ENCODE measurements at places on chromosomes 11 and 22.
A peak's percentile ranks its signal among the peaks of the same experiment; 100 is the strongest.

GRCh38 chr11:60914633-60915247 lies 782 bp downstream of the TMEM109 start:
- no peak for DNase-seq

- no peak for DNase-seq
These were observed 13.7 kb upstream of the LIN7C start for GRCh38 chr11:27520226-27520625.

- DNase-seq: no peak
These were observed 68.6 kb downstream of the CDKN1C start for GRCh38 chr11:2816941-2817421.

DNA sequence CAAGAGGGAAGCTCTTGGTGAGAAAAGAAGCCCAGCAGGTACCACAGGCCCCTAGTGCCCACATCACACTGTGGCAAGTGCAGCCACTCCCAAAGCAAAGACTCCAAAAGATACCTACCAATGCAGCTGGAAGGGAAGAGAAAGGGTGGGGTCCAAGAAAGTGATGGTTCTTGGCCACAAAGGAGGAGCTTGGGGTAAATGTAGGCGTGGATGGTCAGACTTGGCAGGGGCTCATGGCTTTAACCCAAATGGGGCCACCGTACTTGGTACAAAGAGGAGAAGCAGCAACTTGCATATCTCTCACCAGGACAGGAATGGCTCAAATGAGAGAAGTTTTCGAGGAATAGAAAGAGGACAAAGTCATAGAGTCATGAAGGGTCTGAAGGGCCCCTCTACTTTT lies 4.8 kb downstream of the MAP3K11 start:
- no peak for DNase-seq

GRCh38 chr22:33848251-33848650 lies 72.0 kb downstream of the LARGE1 start:
- DNase-seq: no peak

GRCh38 chr11:691710-692590 lies 3.1 kb downstream of the DEAF1 start:
- no peak for DNase-seq

DNA sequence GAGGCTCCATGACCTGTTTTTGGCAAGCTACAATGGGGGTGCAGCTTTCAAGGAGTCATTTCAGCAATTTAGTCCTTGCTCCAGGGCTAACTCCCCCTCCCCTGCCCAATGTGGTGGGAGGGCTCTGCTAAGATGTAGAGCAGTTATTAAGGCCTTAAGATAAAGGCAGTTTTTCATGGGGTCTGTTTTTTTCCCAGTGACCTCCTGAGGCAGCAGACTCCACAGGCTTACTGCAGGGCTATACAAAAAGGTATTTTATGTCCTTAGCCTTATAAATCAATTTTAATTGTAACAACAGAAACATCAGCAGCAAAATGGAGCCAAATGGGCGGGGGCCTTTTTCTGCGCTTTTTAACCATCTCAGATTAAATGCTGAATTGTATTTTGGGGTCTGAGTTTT lies 192.3 kb downstream of the KIRREL3 start:
- no peak for DNase-seq

DNA sequence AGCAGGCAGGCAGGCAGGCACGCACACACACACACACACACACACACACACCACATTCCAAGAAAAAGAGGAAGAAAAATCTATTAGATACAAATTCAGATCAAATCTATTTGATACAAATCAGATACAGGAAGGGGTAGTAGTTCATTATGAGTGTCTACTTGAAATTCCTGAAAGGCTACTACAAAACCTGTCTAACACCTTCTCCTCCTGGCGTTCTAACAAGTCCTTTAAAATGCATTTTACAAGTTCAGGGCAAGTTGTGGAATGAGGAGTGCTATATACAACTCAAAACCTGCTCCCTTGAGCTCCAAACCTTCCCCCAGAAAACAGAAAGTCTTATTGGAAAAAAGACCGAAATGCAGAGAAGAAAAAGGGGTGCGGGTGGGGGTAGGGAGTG lies 476 bp downstream of the ARHGAP32 start:
- DNase-seq: no peak

GRCh38 chr22:44956840-44957767 lies 52.7 kb downstream of the PHF21B start:
- DNase-seq: no peak

DNA sequence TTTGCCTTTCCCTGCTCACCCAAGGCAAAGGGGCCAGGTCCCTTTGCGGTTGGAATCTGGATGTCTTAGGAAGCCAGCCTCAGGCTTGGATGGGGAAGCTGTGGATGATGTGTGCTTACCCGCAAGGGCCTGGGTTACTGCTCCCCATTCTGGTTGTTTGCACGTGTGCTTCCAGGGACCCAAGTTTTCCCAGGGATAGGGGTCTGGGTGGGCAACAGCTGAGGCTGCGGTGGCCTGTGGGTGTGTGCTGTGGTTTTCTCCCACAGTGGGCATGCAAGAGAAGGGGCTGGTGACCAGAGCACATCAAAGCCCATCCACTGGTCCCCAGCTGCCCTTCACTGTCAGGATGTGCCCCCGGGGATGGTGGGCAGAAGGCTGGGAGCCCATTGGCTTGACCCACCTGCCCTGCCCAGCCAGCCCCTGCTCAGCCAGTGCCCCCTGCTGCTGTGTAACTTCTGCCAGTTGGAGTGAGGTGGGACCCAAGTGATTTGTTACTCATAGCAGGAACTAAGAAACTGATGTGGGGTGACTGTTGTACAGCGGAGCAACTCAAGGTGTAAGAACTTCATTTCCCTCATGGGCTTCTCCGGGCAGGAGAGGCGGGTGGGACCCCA lies 3.3 kb downstream of the CAPN5 start:
- DNase-seq: no peak

GRCh38 chr11:124172599-124172998 lies 10.5 kb upstream of the OR10D3 start:
- no peak for DNase-seq

DNA sequence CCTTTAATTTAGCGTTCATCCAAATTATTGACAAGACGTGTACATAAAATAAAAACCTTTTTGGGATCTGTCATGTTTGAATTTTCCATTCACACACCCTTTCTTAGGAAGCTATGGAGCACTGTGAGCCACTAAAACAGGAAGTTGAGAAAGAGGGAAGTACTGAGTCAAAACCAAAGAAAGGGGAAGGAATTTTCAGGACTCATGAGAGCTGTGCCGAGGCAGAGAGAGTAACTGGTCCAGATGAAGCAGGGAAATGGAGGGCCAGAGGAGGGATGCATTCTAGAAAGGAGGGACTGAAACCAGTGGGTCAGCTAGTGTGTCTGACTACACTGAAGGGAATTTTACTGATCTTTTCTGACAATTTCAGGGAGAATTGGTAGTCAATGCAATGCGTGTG lies 24.9 kb downstream of the APLP2 start:
- DNase-seq: no peak

GRCh38 chr22:24435861-24436371 lies 8.5 kb downstream of the ADORA2A start:
- DNase-seq: no peak

GRCh38 chr11:35764417-35764816 lies 101.8 kb downstream of the TRIM44 start:
- no peak for DNase-seq

GRCh38 chr11:25615069-25615468 lies 716.9 kb upstream of the ANO3 start:
- DNase-seq: no peak

- DNase-seq: no peak
These were observed 10.2 kb downstream of the CKAP5 start for GRCh38 chr11:46835897-46836296.

DNA sequence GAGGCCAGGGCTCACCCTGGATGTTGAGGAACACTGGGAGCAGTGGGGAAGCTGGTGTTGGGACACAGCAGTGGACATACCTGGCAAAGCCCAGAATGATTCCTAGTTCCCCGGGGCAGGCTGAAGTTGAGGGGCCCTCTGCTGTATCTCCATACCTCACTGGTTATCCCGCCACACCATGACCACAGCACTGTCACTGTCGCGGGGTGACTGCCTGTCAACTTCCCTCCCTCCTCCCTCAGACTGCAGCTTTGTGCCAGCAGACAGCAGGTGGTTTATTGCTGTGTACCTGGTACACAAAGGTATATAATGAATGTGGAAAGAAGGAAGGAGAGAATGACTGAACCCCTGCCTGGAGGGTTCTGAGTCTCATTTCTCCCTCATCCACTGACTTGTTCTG lies 318.7 kb downstream of the TMEM135 start:
- no peak for DNase-seq

DNA sequence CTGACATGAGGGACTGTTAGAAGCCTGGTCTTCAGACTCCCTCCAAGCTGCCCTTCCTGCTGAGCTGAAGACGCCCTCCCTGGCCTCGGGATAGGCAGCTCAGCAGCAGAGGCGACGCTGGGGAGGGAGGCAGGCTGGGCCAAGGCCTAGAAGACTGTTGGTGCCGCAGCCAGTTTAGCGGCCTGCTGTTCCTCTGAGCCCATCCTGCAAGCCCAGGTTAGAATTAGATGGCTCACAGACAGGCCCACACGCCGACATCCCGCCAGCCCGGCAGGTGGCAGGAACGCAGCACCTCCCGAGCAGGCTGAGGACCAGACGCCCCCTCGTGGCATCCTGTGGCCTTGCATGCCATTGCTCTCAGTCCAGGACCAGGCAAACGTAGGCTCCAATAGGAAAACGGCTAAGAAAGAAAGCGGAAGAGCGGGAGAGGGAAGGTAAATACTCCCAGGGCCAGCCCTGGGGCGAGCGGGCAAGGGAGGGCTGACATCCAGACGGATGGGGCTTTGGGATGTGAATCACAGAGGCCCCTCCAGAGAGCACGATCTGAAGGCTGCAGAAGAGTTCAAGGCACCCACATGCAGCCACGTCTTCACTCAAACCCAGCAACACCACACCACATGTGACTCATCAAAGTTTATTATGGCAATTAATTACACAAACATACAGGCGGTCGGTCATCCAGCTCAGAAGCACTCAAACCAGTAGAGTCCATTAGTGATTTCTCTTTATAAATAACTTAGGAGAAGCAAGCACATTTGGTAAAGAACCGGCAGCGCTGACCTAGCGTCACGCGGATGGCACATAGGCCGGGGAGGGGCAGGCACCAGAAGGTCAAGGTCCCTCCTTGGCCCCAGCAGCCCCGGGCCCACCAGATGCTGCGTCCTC lies 27.6 kb downstream of the CD5 start:
- peak; percentile 91 for DNase-seq

DNA sequence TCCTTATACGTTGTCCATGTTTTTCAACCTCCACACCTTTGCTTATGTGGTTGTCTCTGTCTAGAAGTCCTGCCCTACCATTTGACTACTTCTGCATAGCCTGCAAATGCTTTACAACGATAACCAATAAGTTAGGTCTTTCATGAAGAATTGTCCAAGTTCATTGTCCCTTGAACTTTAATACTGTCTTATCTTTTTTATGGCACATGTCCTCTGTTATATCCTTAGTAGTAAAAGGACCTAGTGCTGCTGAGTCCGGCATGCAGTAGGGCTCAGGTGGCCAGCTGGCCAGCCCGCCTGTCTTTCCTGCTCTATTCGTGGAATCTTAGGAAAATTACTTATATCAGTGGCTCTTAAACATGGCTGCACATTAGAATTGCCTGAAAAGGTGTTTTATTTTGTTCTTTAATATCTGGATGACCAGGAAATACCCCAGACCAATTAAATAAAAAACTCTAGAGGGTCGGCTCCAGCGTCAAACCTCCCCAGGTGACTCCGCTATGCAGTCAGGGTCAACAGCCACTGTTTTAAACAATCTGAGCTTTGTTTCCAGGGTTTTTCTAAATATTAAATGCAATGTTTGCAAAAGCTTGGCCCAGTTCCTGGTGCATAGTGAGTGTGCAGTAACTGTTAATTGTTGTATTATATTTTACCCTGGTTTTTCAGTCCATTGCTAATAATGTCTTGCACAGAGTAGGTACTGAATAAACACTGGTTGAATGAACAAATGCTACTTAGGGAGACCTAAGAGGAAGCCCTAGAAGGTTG lies 64.6 kb upstream of the SESN3 start:
- DNase-seq: no peak

GRCh38 chr11:62105667-62106191 lies 18.1 kb upstream of the INCENP start:
- DNase-seq: no peak

- DNase-seq: no peak
These were observed 204.5 kb downstream of the BRD1 start for GRCh38 chr22:49623176-49623575.

DNA sequence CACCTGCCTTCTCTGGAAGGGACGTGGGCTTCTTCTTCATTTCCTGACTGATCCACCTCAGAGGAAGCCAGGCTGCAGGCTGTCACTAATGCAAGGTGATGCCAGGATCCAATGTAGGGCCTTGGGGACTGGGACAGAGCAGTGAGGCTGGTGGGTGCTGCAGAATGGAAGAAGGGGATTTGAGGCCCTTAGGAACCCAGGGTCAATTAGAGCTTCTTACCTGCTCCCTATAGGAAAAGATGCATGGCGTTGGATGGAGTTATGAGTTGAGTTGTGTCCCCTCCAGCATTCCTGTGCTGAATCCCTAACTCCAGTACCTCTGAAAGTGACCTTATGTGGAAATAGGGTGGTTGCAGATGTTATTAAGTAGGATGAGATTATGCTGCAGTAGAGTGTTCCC lies 190.4 kb downstream of the MIAT start:
- DNase-seq: no peak

DNA sequence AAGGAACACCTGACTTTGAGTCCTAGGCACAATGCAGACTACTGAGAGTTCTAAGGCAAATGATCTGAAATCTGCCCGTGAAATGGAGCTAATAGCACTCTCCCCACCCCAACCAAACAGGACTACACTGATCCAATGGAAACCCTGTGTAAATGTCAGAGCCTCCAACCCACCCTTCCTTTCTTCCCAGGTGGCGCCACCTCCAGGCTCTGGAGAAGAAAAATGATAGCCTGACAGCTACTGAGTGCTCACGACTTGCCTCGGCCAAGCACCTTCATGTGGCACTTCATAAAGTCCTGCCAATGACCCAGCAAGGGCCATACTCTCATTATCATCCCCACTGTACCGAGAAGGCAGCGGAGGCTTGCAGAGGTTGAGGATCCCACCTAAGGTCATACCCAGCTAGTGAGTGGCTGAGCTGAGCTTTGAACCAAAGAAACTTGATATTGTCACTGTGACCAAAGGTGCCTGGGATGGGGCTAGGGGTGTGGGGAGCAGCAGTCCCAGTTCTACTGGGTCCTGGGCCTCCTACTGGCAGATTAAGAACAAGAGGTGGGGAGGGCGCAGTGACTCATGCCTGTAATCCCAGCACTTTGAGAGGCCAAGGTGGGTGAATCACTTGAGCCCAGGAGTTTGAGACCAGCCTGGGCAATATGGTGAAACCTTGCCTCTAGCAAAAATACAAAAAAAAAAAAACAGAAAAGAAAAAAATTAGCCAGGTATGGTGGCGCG lies 20.5 kb downstream of the TST start:
- no peak for DNase-seq

Measured in stimulated activated CD4-positive, alpha-beta T cell treated with anti-CD3 and anti-CD28 coated beads, TNF-alpha, amount 100 ng/mL, for 48 hours (primary cell).